Naive thymus-derived CD4-positive, alpha-beta T cell (primary cell): ENCODE measurements at places on chromosomes 1 and 21. TPM values are rescaled to one million over a fixed set of nuclear protein-coding genes. Genes with fewer than 3 reads are reported as not detected.

Gene OXCT2
- polyA plus RNA-seq: not detected

Gene ALDH4A1
- 0.94 TPM for polyA plus RNA-seq

Gene HUNK
- polyA plus RNA-seq: not detected

Gene HMGCL
- 35.3 TPM for polyA plus RNA-seq

Gene OR6N1
- polyA plus RNA-seq: not detected

Gene WDR77
- polyA plus RNA-seq: 44.7 TPM

Gene CELF3
- polyA plus RNA-seq: not detected

Gene LRRC53
- not detected for polyA plus RNA-seq

Gene NUP210L
- polyA plus RNA-seq: not detected

Gene RGS4
- polyA plus RNA-seq: not detected

Gene RUNX1
- 27.9 TPM for polyA plus RNA-seq

Gene UBE2U
- polyA plus RNA-seq: not detected

Gene PER3
- polyA plus RNA-seq: 2.8 TPM

Gene CACNA1S
- not detected for polyA plus RNA-seq

Gene AGL
- polyA plus RNA-seq: 10.8 TPM

Gene DNM3
- 1.5 TPM for polyA plus RNA-seq

Gene S100A14
- polyA plus RNA-seq: not detected

Gene FCGR3A
- 0.83 TPM for polyA plus RNA-seq

Gene MROH7
- polyA plus RNA-seq: not detected

Gene CA6
- polyA plus RNA-seq: 9.3 TPM

Gene F11R
- polyA plus RNA-seq: 12.7 TPM

Gene TRAF3IP3
- 613 TPM for polyA plus RNA-seq

Gene DHDDS
- polyA plus RNA-seq: 20.7 TPM

Gene KLF17
- polyA plus RNA-seq: not detected

Gene CAP1
- polyA plus RNA-seq: 668 TPM

Gene FABP3
- not detected for polyA plus RNA-seq

Gene RIPPLY3
- polyA plus RNA-seq: not detected

Gene PRAMEF7
- polyA plus RNA-seq: not detected

Gene TMOD4
- not detected for polyA plus RNA-seq

Gene MYOG
- polyA plus RNA-seq: not detected

Gene MRPS14
- 67.6 TPM for polyA plus RNA-seq

Gene COX20
- polyA plus RNA-seq: 17.1 TPM

Gene OR14K1
- polyA plus RNA-seq: not detected

Gene NOS1AP
- polyA plus RNA-seq: not detected

Gene ANKRD45
- not detected for polyA plus RNA-seq

Gene LRRN2
- 1.3 TPM for polyA plus RNA-seq

Gene IL10
- not detected for polyA plus RNA-seq

Gene MCL1
- 172 TPM for polyA plus RNA-seq

Gene KCNK1
- polyA plus RNA-seq: not detected

Gene AIRE
- polyA plus RNA-seq: 0.14 TPM

Gene SLC25A24
- polyA plus RNA-seq: 7.5 TPM

Gene AMY1B
- polyA plus RNA-seq: not detected

Gene RGS13
- polyA plus RNA-seq: not detected

Gene LAPTM5
- polyA plus RNA-seq: 556 TPM

Gene SH2D2A
- 15.7 TPM for polyA plus RNA-seq

Gene C8B
- not detected for polyA plus RNA-seq

Gene CLCA2
- polyA plus RNA-seq: not detected

Gene ADORA1
- polyA plus RNA-seq: not detected

Gene SYT6
- polyA plus RNA-seq: not detected

Gene CACNA1E
- polyA plus RNA-seq: not detected

Gene BCL2L15
- 0.60 TPM for polyA plus RNA-seq

Gene RHBG
- polyA plus RNA-seq: not detected
